ENCODE measurements at places on chromosomes 12 and 14.

- DNase-seq: no peak
Measured at GRCh38 chr12:15650399-15651128, 138.6 kb downstream of the EPS8 start.

GRCh38 chr14:101496776-101497683 is 64.3 kb upstream of the DIO3 start:
- no peak for DNase-seq

GRCh38 chr14:59037086-59037485 is 151.4 kb upstream of the DAAM1 start:
- no peak for DNase-seq

DNA sequence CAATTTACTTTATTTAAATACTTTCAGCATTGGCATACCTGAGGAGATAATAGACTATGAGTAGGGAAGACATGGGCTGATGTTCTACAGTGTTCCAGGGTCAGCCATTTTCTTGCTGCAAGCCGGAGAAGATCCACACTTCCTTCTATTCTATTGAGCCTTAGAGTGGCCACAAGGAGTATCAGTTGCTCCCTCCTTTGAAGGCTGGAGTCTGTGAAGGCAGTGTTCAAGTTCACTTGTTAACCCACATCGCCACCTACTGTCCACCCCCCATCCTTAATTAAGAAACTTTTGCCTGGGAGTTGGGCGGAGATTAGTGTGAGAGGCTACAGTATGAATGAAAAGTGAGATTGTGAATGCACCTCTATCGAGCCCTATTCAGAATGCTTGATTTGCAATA is 666.6 kb downstream of the NRXN3 start:
- DNase-seq: peak; percentile 15

- no peak for DNase-seq
Measured at GRCh38 chr14:97724265-97724731, 927.1 kb downstream of the VRK1 start.

DNA sequence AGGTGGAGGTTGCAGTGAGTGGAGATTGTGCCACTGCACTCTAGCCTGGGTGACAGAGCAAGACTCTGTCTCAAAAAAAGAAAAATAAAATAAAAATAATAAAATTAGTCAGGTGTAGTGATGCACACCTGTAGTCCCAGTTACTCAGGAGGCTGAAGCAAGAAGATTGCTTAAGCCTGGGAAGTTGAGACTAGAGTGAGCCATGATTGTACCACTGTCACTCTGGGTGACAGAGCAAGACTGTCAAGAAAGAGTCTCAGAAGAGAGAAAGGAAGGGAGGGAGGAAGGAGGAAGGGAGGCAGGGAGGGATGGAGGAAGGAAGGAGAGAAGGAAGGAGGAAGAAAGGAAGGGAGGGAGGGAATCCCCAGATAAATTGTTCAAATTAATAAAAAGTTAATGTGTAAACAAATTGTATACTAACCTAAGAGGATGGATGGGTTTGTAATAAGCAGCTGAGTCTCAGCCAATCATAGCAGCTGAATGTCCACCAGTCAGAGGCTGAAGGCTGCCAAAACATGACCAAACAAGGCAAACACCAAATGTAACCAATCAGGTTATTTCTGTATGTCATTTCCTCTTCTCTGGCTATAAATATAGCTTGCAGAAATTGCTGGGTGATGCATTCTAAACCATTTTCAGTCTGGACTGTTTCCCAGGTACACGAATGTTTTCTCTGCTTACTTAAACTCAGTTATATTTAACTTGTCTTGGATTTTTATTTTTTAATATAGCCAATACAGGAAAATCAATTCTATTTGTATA is 6.1 kb upstream of the CDCA4 start:
- DNase-seq: no peak

GRCh38 chr12:52209321-52209720 is 17.5 kb upstream of the KRT80 start:
- DNase-seq: no peak

DNA sequence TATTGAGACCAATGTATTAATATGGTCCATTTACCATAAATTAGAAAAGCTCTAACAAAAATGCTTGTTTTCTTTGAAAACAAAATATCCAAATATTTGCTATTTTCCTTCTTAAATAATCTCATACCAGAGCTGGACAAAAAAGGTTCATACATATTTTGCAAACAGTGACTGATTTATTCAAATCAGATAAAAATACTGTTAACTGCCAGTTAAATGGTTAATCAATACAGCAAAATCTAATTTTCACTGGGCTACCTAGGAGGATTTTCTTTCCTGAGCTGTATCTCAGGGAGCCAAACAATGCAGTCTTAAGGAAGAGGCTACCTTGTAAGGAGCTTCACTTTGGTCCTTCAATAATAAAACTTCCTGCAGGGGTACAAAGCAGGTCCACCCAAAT is 2.0 kb downstream of the FERMT2 start:
- DNase-seq: no peak

GRCh38 chr14:35678403-35679028 is 130.6 kb downstream of the RALGAPA1 start:
- DNase-seq: no peak

- peak; percentile 75 for DNase-seq
Measured at GRCh38 chr14:91363776-91364523, 53.7 kb downstream of the CCDC88C start.

DNA sequence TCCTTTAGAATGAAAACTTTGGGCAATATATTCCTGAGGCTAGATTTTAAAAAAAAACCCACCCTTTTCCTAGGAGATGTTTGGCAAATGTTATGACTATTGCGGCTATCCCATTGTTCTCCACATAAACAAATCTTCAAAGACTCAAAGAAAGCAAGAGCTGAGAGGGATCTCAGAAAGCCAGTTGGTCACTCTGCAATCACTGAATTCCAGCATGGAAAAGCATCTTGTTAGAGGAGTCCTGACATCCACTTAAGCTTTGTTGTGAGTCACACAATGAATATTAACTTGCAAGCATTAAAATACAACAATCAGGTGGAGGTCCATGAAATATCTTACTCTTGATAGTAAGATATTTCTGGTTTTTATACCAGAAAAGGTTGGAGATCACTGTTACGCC is 11.0 kb upstream of the PTPRB start:
- no peak for DNase-seq

DNA sequence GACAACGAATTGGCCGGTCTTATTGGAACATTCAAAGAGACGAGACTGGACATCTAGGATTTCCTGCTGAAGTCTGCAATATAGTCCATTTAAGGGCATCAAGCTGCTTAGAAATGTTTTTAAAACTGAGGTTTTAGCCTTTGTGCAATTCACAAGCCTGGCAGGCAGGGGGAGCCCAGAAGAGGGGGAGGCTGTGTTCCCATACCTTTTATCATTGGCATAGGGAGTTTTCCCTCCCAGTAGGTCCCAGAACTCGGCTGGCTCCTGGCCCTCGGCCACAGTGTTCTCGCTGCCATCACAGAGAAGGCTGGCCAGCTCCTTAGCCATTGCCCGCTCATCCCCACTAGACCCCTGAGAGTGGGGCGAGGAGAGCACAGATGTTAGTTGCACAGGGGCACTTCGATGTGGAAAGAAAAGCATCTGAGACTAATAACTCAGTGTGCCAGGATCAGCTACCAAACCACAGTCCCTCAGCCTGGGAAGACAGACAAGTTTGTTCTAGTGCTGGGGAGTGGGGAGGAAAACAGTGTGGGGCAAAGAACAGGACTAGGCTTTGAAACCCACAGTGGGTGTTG is 15.1 kb downstream of the AVIL start:
- DNase-seq: peak; percentile 41

DNA sequence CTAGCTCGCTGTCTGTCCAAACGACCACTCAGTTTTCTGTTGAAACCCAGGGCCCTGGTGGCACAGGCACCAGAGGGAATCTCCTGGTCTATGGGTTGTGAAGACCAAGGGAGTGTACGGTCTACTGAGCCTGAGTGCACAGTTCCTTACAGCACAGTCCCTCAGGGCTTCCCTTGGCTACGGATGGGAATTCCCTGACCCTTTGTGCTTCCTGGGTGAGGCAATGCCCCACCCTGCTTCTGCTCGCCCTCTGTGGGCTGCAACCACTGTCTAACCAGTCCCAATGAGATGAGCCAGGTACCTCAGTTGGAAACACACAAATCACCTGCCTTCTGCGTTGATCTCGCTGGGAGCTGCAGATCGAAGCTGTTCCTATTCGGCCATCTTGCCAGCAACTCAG is 22.6 kb downstream of the GPHN start:
- no peak for DNase-seq

DNA sequence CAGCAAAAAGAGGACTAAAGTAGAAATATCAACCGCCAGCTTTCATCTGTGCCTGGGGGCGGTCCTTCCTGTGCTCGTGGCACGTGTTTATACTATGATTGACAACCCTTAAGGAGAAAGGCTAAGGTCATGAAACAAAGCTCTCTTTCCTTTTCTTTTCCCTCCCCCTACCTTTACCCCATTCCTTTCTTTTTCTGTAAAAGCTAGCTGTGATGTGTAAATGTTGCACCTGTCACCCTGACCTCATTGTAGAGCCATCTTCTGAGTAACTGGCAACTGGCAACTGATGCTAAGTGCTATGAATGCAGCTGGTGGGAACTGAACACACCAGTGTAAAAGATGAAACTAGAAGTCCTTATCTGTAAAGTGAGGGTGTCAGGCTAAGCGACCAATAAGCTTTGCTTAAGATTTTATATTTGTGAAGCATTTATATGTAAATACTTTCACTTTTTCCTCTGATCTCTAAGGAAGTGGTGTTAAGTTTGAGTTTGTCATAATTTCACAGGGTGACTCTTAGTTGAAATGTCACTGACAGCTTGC is 102.8 kb upstream of the BCAT1 start:
- DNase-seq: peak; percentile 44

GRCh38 chr12:89273525-89273924 is 78.8 kb downstream of the DUSP6 start:
- DNase-seq: no peak

- DNase-seq: peak; percentile 0
Measured at GRCh38 chr12:34403706-34404376, 381.5 kb downstream of the ALG10 start.

GRCh38 chr14:69288956-69289705 is 29.2 kb downstream of the GALNT16 start:
- no peak for DNase-seq

GRCh38 chr12:57340104-57340503 is 89.1 kb upstream of the STAC3 start:
- DNase-seq: no peak

DNA sequence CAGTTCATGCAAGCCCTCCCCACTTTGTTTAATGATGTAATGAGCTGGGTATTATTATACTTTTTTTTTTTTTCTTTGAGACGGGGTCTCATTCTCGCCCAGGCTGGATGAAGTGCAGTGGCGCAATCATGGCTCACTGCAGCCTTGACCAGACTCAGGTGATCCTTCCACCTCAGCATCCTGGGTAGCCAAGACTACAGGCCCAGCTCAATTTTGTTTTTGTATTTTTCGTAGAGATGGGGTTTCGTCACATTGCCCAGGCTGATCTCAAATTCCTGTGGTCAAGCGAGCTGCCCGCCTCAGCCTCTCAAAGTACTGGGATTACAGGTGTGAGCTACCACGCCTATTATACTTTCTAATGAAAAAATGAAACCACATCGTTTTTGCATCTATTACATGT is 4.5 kb upstream of the DCAF11 start:
- DNase-seq: no peak

DNA sequence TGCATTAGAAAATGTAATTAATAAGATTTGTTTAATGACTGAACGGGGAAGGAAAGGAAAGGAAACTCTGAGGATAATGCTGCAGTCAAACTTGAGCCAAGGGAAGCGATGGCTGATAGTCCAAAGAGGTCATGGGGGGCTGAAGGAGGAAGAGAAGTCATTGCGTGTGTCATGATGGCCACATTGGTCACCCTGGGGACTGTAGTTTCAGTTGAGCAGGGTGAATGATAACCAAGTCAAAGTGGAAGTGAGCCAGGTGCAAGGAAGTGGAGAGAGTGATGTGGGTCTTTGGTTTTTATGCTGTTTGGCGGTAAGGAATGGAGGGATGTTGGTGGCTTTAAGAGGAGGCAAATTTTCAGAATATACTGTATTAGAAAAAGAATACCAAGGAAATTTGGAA is 21.6 kb downstream of the C12orf75 start:
- DNase-seq: peak; percentile 44

DNA sequence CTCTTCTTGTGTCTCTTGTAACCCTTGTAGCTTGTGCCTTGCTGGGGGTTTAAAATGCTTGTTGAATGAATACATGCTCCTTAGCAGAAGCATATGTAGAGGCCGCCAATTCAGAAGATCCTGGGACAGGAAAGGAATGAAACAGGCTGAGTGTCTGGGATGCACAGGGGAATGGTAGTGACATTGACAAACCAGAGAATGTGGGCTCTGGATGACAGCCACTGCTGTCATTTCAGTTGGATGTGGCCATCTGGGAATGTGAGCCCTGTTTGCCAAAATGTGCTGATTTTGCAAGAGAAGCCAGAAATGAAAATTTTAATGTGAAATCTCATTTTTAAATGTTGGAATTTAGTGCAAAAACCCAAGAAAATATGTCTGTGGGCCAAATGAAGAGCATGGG is 136.8 kb downstream of the DACT1 start:
- no peak for DNase-seq

DNA sequence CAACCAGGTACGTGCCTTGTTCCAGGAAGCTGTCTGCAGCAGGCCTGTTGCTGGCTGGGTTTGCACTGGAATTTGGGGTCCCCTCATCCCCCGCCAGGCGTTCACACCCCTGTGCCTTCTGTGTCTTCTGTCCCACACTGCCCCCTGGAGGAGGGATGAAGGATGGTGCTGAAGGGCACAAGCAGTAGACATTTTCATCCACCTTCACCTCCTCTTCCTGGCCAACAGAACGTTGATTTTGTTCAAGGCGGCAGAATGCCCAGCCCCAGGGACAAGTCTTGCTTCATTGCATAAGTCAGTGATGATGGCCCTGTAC is 122.1 kb downstream of the CALM1 start:
- peak; percentile 65 for DNase-seq

DNA sequence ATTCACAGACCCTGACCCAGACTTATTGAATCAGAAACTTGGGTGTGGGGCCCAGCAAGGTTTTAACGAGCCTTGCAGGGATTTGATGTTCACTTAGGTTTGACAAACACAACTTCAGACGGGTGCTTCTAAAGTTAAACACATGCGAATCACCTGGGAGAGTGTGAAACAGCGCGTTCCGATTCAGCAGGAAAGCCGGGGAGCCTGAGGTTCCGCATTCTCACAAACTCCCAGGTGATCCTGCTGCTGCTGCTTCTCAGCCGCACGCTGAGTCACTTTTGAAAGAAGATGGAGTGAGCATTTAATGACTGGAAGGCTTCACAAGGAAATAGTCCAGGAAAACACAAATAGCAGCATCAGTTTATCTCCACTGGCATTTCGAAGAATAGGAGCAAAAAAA is 44.2 kb upstream of the DDX11 start:
- DNase-seq: no peak

All from GM13977 (cell line).